HT-29 (cell line): ENCODE measurements at places on chromosomes 3 and 15.

DNA sequence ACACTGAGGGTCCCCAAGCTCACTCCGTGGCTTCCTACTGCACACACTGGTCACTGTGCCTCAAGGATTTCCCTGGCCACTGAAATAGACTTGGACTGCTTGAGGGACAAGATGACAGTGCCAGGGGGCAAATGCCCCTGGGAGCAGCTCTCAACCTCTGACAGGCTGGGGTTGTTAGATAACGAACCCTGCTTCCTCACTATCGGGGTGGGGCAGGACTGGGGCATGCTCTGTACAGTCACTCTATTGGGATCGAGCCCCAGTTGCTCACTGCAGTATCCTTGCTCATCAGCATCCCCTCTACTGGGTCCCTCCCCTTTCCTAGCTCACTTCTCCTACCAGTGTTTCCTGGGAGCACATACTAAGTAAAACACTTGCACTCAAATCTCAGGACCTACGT lies 610.8 kb downstream of the NTRK3 start:
- no peak for DNase-seq

DNA sequence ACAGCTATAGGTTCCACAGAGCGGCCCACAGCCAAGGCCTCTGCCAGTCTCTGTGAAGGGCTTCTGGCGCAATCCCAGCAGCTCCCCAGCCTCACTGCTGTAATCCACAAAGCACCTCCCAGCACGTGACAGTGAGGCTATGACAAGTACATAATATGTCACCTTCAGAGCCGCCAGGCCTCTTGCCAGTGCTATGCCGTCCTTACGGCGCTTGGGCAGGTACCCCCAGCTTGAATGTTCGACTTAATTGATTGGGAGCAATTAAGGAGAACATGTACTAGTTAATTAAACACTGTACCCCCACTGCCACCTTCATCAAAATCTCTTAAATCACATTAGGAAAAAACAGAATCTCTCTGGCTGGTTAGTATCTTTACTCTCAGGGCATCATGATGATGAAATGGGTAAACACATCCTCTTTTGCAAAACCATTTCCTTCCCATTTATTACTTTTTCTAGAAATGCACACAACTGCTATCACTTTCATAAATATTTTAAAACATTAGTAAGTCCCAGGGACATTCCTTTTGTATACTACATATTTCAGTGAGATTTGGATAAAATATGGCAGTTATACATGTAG lies 169.9 kb downstream of the XXYLT1 start:
- no peak for DNase-seq

- DNase-seq: peak; percentile 41
Measured at GRCh38 chr3:155853214-155854140, 750 bp downstream of the SLC33A1 start.

GRCh38 chr3:112314649-112315048 lies 18.3 kb upstream of the CD200 start:
- DNase-seq: no peak

DNA sequence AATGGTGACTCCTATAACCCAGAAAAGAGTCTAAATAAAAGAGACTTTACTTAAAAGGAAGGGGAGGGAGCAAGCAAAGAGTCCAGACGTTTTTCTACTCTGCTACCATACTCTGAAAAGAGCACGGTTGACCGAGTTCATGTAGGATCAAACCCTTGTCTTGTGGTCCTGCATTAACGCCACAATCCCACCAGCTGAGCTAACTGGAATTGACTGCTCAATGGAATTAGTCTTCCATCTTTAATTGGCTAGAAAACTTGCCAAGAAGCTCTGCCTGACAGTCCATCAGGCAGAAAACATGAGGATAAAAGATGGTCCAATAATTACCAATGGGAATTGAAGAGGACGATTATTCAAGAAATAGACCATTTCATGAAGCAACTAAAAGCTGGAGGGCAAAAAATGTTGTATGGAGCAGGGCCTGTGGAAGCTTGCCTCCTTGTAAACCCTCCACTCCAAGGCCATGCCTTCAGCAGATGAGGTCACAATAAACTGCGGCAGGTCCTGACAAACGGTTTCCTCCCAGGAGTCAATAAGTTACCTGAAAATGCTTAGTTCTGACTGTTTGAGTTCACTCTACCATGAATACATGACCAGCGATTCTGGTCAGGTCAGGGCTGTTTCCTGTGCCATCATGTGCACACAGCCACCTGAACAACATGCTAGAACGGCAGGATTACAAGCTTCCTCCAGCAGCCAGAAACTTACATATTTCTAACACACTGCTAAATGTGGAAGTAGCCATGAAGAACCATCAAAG lies 35.6 kb upstream of the ARHGEF3 start:
- DNase-seq: no peak

DNA sequence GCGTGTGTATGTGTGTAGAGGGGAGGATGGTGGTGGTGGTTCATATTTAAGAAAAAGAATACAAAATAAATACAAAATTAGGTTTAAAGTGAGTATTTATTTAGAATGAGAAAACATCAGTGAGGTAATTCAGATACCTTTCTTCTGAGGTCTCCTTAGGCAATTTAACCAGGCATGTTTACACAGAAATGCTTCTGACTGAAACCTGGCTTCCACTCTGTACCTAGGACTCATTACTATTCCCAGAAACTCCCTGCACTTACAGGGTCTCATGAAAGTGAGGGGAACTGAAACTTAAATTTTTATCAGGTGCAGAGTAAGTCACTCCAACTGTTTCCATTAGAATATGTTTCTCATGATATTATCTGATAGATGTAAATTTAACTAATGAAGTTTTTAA lies 10.3 kb upstream of the DIPK2A start:
- DNase-seq: no peak

GRCh38 chr15:90665288-90666134 lies 51.6 kb upstream of the BLM start:
- DNase-seq: peak; percentile 69

DNA sequence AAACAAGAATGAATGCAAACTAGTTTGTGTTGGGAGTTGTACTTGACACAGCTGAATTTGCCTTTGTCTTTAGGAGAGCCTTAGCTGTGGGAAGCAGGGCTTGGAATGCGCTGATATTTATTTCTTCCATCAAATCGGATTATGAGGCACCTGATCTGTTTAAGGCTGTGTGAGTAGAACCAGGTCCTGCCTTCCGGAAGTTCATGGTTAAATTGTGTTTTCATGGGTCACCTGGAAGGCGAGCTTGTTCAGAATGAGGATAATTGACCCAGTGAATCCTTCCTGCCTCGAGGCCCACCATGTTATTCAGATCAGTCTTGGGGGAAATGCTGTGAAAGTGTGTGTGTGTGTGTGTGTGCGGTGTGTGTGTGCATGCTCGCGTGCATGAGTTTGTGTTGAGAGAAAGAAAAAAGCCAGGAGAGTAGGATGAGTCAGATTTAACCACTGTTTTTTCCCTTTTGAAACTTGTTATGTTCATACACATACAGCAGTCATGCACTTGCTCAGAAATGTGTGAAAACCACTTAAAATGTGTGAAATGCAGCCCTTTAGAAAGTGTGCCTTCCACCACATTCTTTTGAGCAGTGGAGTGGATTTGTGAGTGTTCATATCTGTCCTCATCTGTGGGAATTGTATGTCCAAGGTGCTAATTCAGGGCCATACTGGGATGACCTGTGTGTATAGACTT lies 36.7 kb downstream of the SMAD3 start:
- no peak for DNase-seq

DNA sequence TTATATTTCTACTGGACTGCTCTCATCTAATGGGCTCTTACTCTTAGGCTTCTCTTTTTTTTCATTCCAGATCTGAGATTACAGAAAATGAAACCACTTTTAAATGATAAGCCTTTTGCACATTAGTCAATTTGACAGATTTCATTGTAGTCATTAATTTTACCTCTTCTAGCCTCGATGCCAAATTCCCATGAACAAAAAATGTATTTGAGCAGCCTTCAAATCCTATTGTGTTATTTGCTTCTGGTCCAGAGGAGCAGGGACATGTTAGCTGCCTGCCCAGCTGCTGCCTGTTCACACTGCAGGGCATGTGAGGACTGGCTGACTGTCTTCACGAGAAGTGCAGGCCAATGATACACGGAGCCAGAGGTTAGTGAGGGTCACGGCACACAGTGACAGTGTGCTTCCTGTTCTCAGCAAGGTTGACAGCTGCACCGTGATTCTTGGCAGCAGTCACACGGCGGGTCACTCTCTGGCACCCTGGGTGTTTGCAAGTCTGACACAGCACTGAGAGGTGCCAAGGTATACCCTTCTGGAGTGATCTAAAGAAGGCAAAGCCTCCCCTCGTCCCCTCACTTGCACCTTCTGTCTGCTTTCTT lies 40.8 kb downstream of the KAT2B start:
- no peak for DNase-seq

- no peak for DNase-seq
Measured at GRCh38 chr15:47696351-47696750, 21.0 kb upstream of the SEMA6D start.

GRCh38 chr15:68934341-68934740 lies 4.0 kb downstream of the SPESP1 start:
- DNase-seq: no peak

DNA sequence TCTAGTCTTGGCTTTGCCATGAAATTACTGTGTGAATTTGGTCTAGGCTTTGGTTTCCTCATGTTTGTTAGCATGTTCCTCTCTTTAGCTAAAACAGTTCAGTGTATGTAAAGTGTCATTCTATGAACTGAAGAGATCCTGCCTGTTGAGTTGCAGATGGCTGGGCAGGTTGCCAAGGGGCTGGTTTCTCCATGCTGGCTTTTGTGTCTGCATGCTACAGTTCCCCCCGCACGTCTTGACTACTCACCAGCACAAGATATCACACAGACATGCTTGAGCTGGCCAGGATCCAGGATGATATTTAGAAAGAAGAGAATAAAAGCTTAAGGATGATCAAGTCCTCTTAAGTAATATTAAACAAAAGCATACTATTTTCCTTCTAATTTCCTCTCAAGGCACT lies 90.2 kb downstream of the CERS3 start:
- DNase-seq: peak; percentile 38

GRCh38 chr3:66554178-66554577 lies 53.4 kb upstream of the LRIG1 start:
- no peak for DNase-seq

GRCh38 chr3:143502081-143502480 lies 346.2 kb downstream of the SLC9A9 start:
- DNase-seq: no peak

DNA sequence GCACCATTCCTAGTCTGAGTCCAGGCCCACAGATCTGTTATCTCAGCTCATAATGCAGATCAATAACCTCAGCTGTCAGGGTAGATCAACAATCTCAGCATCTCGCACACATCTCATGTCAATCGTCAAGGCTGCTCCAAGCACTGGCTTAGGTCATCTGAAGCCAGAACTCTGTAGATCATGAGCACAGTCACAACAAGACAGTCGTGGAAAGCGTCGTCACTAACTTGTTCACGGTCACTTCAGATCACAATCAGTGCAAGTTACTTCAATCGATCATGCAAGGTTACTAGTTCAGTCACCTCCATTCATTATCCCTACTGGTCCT lies 71.8 kb downstream of the RBPMS2 start:
- DNase-seq: no peak

DNA sequence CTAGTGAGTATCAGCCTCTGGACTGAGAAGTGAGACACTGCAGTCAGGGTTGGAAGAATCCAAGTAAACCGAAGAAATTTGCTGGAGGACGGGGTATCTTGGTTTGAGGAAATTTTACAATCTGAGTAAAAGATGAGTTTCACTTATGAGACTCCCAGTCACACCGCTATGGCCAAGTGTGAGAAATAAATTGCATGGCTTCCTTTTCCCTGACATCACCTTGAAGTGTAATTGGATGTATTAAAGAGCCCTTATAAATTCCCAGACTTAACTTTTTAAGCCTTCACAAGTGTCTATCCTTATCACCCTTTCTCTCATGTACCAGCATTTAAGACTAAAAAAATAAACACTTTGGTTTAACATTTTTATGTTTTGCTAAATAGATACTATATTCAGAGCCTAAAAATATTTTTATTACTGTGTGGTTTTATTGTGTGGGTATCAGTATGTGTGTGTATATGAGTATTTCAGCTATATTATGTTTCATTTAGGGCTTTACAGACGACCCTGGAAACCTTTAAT lies 23.8 kb downstream of the USP3 start:
- no peak for DNase-seq

GRCh38 chr3:7684182-7684715 lies 817.4 kb upstream of the LMCD1 start:
- no peak for DNase-seq
